ENCODE measurements at places on chromosomes 1 and 21.

DNA sequence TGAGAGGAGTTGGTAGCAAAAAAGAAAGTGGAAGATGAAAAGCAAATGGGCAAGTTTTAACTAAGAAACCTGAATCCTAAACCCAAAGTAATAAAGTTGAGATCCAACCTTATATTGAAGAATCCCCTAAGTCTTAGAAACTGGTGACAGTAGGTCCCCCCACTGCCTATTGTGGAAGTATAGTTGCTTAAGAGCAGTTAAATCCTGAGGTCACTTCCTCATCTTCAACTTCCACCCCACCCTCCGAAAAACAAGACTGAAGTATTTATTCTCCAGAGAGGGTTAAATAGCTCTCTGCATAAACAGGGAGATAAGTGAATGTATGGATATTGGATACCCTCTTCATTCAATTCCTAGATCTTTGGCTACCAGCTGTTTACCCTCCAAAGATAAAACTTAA, 3.3 kb upstream of the DSTYK start:
- DNase-seq = no peak

GRCh38 chr21:14744368-14744767, 198.3 kb upstream of the SAMSN1 start:
- no peak for DNase-seq

GRCh38 chr1:168892931-168893330, 163.9 kb upstream of the DPT start:
- DNase-seq = no peak

- DNase-seq = no peak
Measured at GRCh38 chr1:164709126-164709525, 150.1 kb downstream of the PBX1 start.

GRCh38 chr1:228955691-228956090, 220.4 kb downstream of the RHOU start:
- no peak for DNase-seq

- no peak for DNase-seq
Measured at GRCh38 chr1:156004843-156005584, 15.7 kb downstream of the SSR2 start.
